ENCODE measurements at places on chromosomes 5 and 9.

- no peak for DNase-seq
These were observed 9.0 kb downstream of the FXN start for GRCh38 chr9:69044240-69045219.

DNA sequence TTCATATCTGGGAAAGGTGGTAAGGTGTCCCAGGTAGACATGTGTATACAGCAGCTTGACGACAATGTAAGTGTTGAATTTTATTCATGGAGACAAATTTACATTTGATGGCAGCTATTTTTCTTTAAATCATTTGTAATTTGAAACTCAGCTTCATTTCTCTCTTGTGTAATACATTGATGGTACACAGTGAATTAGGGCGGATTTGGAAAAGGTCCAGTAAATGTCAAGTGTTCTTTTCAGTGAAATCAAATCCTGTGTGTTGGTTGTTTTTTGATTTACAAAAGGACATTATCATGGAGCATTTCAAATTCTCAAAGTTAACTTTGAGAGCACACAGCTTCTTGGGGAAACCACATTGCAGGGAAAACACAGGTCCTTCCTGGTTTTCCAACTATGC is 30.0 kb upstream of the PCSK1 start:
- DNase-seq = no peak

GRCh38 chr9:115142517-115143270 is 24.7 kb upstream of the TNC start:
- no peak for DNase-seq

DNA sequence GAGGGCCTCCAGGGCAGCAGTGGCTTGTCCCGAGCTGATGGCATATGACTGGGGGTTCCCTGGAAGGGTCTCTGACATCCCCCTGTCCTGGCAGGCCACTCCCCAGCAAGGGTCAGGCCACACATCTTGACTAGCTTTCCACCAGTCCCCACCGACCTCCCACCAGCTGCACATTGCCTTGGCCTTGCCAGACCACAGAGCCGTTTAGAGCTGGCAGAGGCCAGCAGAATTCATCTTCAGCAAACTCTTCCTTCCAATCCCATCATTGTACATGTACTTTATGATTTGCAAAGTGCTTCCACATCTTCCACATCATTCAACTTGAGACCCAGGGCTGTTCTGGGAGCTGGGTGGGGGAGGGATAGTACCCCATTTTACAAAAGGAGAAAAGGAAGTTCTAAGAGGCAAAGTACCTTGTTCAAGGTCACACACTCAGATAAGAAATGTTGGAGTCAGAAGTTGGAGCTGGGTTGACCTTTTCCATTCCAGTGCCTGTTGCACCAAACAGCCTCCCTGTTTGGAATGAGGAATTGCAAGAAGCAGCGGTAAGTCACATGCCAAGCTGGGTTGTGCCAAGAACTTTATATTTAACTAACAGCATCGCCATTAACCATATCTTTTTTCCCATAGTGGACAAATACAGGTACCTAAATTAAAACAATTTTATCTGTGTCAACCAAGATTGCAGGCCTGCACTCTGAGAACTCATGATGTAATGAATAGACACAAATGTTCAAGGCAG is 25.8 kb upstream of the COL15A1 start:
- DNase-seq = no peak

- DNase-seq = no peak
These were observed 39.8 kb downstream of the BARHL1 start for GRCh38 chr9:132622159-132622558.

- no peak for DNase-seq
These were observed 31.7 kb upstream of the ZBTB43 start for GRCh38 chr9:126773004-126773607.

DNA sequence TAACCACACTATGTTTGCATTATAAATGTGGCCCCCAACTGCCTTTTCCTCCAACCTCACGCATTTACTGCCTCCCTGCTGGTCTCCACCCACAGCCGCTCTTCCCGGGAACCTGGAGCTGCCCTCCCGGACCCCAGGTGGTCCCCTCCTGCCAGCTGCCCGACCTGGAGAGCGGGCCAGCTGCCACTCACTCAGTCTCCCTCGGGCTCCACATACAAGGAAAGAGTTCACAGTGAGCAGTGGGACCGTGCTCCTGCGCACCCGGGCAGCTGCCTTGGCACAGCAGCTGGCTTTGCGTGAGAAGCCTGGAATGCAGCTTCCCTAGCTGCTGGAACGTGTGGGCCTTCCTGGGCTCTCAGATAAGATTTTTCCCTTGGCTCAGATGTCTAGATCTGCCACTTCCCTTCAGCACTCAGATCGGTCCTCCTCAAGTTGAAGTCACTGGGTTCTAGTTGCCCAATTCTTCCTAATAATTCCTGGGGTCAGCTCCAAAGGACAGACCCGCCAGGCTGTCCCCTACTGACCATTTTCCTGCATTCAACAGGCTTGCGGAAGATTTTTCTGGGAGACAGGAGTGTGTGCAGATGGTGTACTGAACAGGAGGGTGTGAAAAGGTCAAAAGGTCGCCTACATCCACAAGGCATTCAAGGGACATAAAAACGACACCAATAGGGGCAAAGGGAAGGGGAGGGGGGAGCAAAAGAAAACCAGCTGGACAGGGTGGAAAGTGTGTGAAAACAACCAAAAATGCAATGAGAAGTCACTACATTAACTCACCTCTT is 69.1 kb downstream of the MYO10 start:
- DNase-seq = no peak

DNA sequence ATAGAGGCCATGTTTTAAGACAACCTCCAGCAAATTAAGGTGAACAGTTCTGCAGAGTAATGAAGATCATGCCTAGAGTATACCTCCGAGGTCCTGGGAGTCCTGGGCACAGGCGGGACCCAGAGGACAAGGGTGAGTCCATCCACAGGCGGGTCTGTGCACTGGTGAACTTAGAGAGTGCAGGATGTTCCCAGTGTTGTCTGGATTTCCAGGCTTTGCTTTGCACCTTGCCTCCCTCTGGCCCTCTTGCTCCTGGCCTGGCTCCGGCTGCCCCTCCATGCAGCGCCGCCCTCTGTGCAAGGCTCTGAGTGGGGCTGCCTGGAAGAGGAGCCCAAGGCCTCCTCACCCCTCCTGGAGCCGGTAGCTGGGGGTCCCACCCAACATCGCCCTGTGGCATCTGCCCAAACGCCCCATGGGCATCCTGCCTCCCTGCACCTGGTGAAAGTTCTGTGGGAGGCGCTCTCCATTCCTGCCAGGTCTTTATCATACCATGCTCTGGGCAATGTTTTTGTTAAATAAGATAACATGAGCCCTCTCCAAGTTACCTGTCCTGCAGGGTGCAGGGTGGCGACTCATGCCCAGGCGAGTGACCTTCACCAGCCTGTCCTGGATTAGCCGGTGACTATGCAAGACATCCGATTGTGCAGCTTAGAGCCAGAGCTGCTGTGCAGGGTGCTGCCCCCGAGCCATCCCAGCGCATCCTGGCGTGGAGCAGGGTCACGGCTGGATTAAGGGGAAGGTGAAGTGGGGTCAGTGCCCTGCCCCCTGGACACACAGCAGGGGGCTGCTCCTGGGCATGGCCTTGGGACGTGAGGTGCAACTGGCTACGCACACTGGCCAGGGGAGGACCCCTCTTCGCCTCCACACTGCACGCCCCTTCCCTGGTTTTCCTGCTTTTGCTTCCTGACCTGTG is 41.3 kb upstream of the LPCAT1 start:
- DNase-seq = no peak

GRCh38 chr5:62354028-62354874 is 48.2 kb downstream of the KIF2A start:
- no peak for DNase-seq

GRCh38 chr9:126707083-126707482 is 93.4 kb downstream of the LMX1B start:
- no peak for DNase-seq

DNA sequence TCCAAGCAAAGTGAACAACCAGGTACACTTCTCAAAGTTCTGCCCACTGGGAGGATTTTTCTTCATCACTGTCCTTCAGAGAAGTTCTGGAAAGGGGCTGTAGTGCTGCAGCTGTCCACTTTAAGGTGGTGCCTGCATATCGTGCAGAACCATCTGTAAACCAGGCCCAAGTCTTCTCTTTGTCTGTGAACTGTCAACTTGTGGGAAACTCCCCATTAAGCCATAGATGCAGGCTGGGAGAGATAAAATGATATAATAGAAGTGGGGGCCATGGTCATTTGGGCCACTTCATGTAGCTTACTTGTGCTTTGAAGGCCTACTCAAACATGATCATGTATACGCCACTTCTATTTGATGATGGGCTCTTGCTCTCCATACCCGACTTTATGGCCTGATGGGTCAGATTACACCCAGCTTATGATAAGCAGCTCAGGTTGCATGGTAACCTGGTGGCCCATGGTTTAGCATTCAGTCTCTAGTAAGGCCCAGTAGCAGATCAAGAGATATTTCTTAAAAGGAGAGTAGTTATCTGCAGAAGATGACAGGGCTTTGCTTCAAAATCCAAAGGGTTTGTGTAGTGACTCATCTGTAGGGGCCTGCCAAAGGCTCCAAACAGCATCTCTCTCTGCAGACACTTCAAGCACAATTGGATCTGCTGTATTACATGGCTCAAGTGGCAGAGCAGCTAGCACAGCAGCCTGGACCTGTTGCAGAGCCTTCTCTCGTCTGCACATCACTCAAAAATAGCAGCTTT is 15.7 kb upstream of the BTF3 start:
- no peak for DNase-seq

DNA sequence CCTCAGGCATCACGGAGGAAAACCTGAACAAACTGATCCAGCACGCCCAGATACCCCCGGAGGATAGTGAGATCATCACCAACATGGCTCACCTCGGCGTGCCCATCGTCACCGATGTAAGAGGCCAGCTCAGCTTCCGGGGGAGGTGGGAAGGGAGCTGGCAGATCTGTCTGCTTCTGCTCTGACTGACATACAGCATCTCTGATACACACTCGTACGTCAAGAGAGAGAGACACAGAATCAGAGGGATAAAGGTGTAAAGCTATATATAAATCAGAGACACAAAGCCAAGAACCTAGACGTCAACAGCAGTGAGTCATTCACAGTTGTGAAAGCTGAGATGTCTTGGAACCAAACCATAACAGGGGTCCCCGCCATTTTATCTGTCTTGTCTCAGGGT is 30.1 kb upstream of the CFAP157 start:
- DNase-seq = no peak

DNA sequence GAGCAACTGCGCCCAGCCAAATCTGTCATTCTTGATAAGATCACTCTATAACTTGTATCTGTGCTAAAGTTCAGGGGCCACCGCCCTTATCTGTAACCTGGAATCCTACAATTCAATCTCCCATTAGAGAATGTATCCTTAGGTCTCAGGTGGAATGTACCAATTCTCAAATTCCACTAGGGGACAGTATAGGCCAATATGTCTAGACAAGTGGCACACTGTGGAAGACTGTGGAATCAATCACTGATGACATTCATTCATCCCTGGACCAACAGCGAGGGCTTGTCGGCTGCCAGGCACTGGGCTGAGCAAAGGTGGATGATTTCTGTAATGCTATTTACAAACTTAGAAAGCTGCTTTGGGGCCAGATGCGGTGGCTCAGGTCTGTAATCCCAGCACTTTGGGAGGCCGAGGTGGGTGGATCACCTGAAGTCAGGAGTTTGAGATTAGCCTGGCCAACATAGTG is 28.7 kb upstream of the MEGF9 start:
- no peak for DNase-seq

DNA sequence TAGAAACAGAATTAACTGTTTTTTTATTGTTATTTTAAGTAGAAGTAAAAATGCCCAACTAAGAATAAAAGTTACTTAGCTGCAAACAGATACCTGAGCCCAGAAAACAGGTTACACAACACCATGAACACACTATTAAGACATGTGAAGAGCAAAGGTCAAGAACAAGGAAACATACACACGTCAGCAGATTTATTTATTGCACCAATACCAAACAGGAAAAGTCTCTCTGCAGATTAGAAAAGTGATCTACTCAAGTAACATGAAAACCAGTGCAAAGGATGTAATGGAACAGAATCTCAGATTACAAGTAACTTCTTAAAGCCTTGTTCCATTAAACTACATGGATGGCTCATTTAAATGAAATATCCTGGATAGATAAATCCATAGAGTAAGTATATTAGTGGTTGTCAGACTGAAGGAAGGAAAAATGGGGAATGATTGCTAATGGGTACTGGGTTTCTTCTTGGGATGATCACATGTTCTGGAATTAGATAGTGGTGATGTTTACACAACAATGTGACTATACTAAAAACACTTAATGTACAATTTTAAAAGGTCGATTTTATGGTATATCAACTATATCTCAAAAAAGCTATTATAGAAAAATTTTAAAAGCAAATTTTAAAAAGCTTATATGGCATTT is 6.1 kb downstream of the SAR1B start:
- no peak for DNase-seq

DNA sequence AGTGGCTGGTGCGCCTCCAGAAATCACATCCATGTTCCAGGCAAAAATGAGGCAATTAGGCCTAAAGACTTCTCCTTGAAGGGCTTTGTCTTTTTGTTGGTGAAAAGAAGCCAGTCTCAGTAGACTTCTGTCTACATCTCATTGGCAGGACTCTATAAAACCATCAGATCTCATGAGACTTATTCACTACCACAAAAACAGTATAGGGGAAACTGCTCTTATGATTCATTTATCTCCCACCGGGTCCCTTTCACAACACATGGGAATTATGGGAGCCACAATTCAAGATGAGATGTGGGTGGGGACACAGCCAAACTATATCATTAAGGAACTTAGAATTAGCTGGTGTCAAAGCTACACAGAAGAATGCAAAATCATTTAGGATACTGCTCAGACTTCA is 77.7 kb upstream of the SNX2 start:
- DNase-seq = no peak
